ENCODE measurements at places on chromosomes 1 and 21.

GRCh38 chr1:206442101-206442500 is 28.2 kb upstream of the IKBKE start:
- no peak for DNase-seq

GRCh38 chr1:10467078-10467477 is 5.3 kb downstream of the DFFA start:
- no peak for DNase-seq

DNA sequence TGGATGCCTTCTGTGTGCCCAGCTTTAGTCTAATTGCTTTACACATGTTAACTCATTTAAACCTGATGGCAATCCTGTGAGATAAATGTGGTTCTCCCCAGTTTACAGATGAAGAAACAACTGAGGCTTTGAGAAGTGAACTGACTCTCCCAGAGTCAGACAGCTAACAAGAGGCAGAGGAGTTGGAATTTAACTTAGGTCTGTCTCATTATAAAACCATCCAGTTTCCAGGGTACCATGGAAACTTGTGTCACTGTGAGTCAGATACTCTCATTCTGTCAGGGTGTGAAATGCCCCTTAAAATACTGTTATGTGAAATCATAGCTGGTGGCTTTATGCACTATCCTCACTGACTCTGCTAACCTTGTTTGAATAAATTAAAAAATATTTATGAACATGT is 206.6 kb downstream of the PBX1 start:
- DNase-seq = no peak

DNA sequence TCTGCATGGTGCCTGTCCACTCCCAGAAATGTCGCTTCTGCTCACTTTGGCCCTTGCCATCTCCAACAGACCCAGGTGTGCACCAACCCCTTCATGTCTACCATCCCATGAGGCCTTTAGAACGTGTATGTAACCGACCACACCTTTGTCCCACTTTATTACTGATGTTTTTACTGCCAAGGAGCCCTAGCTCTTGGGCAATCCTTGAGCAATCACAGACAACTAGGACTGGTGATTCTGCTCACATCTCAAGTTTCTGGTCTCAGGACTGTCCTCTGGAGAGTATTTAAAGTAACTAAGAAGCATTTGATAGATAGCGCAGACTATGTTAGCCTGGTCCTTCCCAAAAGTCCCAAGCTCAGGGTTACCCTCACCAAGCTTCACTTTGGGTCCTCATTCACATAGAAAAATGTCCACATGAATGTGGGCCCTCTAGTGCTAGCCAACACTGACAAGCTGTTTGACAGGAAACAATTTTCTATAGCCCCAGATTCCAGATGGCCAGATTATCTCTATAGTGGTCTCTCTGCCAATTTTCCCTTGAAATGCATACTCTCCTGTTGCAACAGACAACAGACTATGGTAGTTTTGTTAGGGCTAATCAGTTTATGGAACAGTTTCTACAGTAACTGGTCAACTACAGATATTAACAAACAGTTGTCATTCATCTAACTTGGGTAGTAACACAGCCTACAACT is 6.9 kb upstream of the TMEM81 start:
- no peak for DNase-seq

DNA sequence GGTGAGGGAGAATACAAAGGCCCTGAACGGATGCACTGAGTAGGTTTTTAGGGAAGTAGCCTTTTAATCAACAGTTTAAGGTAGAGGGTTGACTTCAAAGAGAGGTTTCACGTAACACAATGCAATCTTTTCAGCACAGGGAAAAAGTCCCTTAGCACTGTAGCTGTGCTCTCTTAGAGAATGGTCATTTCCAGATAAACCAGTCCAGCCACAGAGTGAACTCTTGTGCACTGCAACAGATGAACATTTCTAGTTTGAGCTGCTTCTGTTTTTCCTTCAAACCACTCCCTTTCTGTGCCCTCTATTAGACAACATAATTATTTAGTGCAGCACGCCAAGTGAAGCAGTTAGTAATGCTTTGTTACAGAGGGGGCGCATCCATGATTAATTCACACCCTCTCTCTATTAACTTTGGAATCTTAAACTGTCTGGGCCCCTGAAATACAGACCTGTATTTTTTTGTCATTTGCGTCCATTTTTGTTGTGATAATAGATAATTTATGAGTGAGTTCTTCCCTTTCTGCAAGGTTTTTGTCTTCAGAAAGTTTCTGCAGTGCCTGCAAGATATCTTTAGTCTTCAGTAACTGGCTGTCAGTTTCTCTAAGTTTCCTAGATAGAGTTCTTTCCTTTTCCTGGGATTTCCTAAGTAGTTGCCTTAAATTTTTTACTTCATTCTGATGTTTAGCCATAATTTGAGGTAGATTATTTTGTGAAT is 22.9 kb downstream of the LCA5L start:
- DNase-seq = no peak

GRCh38 chr1:31051611-31052010 is 13.9 kb downstream of the PUM1 start:
- DNase-seq = no peak

- no peak for DNase-seq
These were observed 22.7 kb downstream of the DLGAP3 start for GRCh38 chr1:34906756-34907155.

Measured in stimulated activated CD8-positive, alpha-beta memory T cell treated with anti-CD3 and anti-CD28 coated beads, Interleukin-4, amount 100 ng/mL, for 1 hour (primary cell).